ENCODE measurements at places on chromosomes 13 and 19.

DNA sequence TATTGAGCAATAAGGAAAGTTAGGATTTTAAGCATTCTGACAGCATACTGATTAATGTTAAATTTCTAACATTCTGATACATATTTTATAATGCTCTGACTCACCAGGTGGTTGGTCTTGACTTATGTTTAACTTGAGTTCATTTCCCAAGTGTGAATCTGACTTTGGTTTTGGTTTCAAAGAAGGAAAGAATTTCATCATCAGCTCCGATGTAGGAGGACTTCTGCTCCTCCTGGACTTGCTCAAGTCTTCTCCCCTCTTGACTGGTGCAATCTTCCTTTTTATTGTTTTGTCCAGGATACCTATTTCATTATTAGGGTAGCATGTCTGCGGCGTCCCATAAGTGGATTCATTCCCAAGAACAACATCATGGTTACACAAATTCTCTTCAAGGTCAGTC is 141.3 kb downstream of the RNF17 start:
- no peak for DNase-seq

GRCh38 chr13:87696458-87696857 is 25.3 kb downstream of the SLITRK5 start:
- no peak for DNase-seq

DNA sequence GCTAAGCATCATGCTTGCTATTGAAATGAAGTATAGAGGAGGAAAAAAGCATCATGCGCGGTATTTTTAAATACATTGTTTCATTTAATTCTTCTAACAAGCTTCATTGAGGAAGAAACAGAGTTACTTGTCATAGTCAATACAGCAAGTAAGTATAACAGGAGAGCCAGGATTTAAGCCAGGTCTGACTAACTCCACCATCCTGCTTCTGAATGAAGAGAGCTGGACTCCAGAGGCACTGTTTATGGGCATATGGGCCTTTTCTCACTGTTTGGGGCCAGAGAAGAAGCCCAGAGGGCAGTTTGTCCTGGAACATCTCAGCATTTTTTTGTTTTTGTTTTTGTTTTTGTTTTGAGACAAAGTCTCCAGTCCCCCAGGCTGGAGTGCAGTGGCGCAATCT is 7.9 kb downstream of the SAMD4B start:
- no peak for DNase-seq

DNA sequence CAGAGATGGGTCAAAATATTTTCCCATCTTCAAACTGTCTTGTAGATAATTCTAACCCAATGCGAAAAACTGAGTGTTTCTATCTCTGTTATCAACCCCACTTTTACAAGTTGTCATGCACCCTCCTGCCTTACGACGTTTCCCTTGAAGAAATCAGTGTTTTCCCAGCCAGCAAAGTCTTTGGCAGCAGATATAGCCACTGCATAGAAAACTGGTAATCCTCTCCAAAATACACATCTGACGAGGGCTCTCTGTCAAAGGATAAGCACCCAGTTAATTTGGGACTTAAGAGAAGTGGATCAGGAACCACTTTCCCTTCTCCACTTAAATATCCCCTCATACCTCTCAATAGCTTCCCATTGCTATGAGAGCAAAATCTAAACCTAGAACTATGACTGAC is 351.9 kb upstream of the MIR17HG start:
- no peak for DNase-seq

DNA sequence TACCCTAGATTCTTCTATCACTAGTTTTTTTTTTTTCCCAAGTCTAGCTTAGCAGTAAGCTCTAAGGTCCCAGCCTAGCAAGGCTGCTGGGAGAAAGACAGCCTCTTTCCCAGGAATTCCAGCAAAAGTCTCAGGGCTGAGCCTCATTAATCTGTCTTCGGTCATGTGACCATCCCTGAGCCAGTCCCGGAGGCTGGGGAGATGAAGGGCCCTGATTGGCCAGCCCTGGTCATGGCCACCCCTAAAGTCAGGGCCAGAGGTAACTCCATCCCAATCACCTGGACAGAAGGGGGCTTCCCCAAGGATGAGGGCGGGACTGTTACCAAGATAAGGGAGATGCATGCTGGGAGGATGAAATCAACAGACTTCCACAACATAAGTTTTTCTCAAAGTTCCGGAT is 43.3 kb downstream of the CCNE1 start:
- no peak for DNase-seq

- DNase-seq = no peak
Measured at GRCh38 chr13:75468098-75468497, 13.9 kb downstream of the TBC1D4 start.

DNA sequence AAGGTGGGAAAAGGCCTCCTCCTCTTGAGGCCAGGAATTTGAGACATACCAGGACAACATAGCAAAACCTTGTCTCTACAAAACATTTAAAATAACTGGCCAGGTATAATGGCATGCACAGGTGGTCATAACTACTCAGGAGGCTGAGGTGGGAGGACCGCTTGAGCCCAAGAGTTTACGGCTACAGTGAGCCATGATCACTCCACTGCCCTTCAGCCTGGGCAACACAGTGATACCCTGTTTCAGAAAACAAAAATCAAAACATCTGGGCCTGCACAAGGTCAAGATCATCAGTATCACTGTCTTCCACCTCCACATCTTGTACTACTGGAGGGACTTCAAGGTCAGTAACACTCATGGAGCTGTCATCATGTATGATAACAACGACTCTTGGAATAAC is 742.7 kb upstream of the GPC6 start:
- no peak for DNase-seq

DNA sequence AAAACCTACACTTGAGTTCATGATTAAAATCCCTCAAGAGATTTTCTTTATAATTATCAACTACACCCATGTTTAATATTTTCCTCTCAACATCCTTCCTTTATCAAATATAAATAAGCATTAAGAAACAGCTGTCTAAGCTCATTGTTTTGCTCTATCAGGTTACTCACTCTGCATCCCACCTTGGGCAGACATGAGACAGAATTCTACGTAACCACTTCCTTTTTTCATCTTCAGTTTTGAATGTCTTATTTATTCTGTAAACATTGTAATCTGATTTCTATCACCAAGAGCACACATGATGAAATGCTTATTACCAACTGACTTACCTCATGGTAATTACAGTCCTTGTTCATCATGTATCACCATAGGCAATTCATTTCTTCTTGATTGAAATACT is 1256.6 kb upstream of the ATXN8OS start:
- DNase-seq = no peak

All from AG04449 (cell line).